Pons (tissue), 1 donor: ENCODE measurements at places on chromosomes 2 and 18.
A peak's percentile ranks its signal among the peaks of the same experiment; 100 is the strongest.

DNA sequence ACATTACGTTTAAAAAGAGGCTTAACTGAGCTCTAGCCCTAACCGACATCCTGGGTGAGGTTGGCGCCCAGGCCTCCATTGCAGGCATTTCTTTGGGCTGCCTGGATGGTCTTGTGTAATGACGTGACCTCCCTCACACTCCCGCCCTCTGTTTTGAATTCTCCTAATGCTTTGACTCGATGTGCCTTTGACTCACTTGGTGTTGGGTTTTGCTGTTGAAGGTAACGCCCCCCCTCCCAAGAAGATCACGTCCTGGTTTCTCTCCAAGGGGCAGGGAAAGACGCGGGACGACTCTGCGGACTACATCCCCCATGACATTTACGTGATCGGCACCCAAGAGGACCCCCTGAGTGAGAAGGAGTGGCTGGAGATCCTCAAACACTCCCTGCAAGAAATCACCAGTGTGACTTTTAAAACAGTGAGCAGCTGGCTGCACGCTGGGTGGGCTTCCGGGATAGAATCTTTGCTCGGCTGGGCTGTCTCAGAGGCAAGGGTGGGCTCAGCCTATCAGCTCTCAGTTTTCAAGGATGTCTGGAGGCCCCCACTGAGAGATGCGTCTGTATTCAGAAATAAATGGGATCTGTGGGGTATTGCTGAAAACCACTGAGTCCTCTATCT is 87.9 kb upstream of the ATG16L1 start:
- DNase-seq = no peak

- no peak for DNase-seq
Measured at GRCh38 chr18:74290021-74290420, 1.7 kb downstream of the CYB5A start.

DNA sequence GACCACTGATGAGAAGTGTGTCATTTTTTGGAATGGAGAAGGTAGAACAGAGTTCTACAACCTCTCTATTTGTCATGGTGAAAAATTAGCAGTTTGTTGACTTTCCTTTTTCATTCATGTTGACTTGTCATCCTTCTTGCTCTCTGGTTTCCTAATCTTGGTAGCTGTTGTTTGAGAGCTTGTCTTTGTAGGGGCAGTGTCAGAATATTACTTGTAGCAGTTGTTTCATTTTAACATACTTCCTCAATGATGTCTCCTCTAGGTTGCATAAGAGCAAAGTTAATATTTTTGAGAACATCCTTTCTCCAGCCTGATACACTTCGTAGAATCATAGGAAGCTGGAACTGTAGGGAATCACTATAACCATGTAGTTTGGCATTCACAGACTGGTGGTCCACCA is 368.2 kb upstream of the FANCL start:
- DNase-seq = no peak

DNA sequence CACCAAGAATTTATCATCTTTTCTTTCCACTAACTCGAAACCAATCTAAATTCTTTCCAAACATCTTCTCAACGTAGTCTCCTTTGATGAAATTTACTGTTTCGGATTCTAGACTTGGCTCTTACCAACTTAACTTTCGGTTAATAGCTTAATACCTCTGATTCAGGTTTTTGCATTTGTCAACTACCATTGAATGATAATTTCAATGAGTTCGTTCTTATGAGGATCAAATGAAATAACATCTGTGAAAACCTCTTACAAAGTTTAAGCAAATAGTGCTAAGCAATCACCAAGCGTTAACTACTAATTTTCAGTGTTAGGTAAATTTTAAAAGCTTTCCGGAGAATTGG is 593 bp upstream of the NRBP1 start:
- DNase-seq = peak; percentile 38

DNA sequence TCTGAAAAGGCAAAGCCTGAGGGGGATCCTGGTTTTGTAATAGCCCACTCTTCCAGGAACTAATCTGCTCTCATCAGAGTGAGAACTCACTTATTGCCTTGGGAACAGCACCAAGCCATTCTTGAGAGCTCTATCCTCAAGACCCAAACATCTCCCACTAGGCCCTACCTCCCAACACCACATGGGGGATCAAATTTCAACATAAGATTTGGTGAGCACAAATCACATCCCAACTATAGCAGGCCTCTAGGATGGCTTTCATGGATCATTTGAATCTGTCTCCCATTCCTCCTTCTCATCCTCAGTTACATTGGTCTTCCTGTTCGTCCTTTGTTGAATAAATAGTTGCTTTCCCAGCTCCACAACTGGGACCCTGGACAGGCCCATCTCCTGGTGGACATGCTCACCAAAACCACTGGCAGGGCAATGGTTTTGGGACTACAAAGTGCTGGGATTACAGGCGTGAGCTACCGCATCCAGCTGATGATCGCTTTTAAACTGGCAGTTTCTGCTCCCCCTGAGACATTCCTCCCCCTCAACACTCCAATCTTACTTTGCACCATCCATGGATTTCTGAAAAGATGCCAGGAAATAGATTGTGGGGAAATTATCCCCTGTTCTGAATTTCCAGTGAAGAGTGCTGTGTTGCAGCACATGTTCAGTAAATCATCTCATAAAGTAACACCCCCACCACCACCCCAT is 42.6 kb downstream of the MCFD2 start:
- DNase-seq = no peak

DNA sequence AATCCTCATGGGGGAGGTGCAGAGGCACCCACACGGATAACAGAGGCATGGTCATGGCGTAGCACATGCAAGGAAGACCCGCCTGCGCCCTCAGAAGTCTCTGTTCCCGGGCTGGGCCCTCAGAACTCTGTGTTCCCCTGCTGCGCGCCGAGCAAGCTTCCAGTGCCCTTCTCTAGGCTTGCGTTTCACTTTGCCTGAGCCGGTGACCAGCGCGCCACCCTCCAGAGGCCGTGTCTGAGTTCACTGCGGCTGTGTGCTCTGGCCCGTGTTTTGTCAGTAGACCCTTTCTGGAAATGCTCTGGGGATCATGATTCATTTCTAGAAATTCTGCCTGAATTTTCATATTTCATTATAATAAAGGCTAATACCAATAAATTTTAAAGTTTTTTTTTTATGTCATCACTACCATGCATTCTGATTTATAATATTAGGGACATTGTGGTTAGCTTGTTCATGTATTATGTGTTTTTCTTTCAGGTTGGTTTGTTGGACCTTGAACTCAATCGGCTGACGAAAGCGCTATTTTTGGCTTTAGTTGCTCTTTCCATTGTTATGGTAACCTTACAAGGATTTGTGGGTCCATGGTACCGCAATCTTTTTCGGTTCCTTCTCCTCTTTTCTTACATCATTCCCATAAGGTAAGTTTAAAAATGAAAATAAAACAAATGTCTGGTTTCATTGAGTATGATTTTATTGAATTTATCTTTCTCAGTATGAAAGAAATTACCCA is 142.7 kb upstream of the NFATC1 start:
- DNase-seq = no peak

GRCh38 chr18:54233228-54233625 is 8.8 kb upstream of the MBD2 start:
- DNase-seq = no peak

- no peak for DNase-seq
Measured at GRCh38 chr2:21683838-21684237, 560.1 kb downstream of the TDRD15 start.

- DNase-seq = no peak
Measured at GRCh38 chr2:34980689-34981088, 1374.9 kb upstream of the CRIM1 start.

- DNase-seq = no peak
Measured at GRCh38 chr2:197216361-197216979, 94.1 kb downstream of the ANKRD44 start.
